ENCODE measurements at places on chromosomes 11 and 22. TPM values are rescaled to one million over a fixed set of nuclear protein-coding genes. Genes with fewer than 3 reads are reported as not detected.

GRCh38 chr22:42841444-42841843, 15.6 kb downstream of the ARFGAP3 start:
- no peak for DNase-seq
- H3K27ac ChIP-seq, result no peak overlapping the region
- peaks cover 99% of the 10 kb centered on the region for H3K36me3 ChIP-seq
- no peak overlapping the region for H3K4me3 ChIP-seq

DNA sequence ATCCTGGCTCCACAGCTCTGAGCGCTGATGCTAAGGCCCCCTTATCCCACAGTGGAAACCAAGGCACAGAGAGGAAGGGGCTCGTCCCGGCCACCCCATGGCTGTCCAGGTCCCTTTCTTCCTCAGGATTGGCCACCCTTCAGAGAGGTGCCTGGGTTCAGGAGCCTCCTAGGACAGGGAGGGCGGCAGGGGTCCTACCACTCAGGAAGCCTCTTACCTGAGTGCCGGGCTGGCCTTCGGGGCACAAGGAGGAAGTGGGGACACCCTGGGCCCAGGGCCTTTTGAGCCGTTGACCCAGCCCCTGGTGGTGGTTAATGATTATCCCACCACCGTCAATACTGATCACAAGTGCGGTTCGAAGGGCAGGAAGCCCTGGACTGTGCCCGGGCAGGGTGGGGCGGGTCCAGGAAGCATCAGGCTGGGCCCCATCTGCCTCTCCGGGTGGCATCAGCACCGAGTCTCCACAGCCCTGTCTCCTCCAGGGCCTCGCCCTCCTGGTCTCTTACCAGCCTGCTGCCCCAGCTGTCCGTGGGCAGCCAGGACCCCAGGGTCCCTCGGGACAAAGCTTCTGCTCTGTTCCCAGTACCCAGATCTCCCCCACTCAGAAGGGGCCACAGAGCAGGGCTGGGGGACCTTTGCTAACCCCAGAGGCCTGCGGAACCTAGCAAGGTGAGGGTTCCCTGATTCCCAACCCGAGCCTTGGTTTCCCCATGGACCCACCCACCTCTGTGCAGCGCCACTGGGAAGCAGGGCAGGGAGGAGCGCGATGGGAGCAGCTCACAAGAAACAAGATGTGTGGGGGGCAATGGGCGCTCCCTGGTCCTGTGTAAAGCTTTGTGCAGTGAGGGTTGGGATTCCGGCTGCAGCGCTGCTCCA, 15.0 kb upstream of the EHD1 start:
- H3K4me3 ChIP-seq, result no peak overlapping the region
- H3K36me3 ChIP-seq, result peaks cover 30% of the 10 kb centered on the region
- no peak for DNase-seq
- H3K27me3 ChIP-seq, result no peaks in the 10 kb centered on the region
- peak overlapping the region; percentile 72 for H3K27ac ChIP-seq

- peaks cover 99% of the 10 kb centered on the region for H3K36me3 ChIP-seq
- no peak for DNase-seq
- no peak overlapping the region for H3K4me3 ChIP-seq
- no peaks in the 10 kb centered on the region for H3K4me1 ChIP-seq
- H3K27me3 ChIP-seq, result no peaks in the 10 kb centered on the region
These were observed 11.4 kb upstream of the HPX start for GRCh38 chr11:6452219-6452618.

DNA sequence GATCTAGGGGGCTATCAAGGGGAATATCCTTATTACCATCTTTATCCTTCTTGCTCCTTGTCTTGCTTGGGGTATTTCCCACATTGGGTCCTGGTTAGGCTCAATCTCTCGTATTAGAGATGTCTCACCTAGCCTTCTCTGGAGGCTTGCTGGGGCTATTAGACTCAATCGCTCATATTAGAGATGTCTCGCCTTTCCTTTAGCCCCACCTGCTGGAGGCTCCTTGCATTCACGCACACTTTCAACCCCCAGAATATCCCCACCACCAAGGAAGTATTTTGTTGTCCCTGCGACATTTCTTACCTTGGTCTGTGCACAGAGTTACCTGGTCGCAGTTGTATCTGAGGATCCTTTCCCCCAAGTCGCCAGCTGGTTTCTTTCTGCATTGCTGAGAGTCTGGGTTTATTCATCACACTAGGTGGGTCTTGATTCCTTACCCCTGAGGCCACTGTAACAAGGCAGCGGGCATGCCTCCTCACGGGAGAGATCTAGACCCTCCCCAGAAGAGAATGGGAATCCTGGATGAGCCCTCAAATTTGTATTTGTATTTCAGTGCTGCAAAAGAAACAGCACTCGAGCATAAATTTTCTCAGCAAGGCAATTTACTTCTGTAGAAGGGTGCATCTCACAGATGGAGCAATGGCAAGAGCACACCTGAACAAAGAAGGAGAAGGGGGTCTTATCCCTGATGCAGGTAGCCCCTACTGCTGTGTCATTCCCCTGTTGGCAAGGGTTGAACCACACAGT, 15.9 kb upstream of the HYLS1 start:
- no peak for DNase-seq
- H3K27me3 ChIP-seq, result no peaks in the 10 kb centered on the region
- no peaks in the 10 kb centered on the region for H3K4me1 ChIP-seq
- H3K4me3 ChIP-seq, result no peak overlapping the region
- no peaks in the 10 kb centered on the region for H3K36me3 ChIP-seq

GRCh38 chr11:107655602-107656001, 56.3 kb downstream of the SLN start:
- no peak overlapping the region for H3K27ac ChIP-seq
- no peak overlapping the region for H3K4me3 ChIP-seq
- H3K36me3 ChIP-seq, result no peaks in the 10 kb centered on the region
- no peaks in the 10 kb centered on the region for H3K4me1 ChIP-seq
- DNase-seq, result no peak

GRCh38 chr11:118604566-118604965, 2.8 kb upstream of the PHLDB1 start:
- no peak for DNase-seq
- peaks cover 24% of the 10 kb centered on the region for H3K4me1 ChIP-seq
- peaks cover 42% of the 10 kb centered on the region for H3K36me3 ChIP-seq

GRCh38 chr11:66683877-66684276, 6.2 kb upstream of the RBM4B start:
- H3K4me1 ChIP-seq, result peaks cover under 1% of the 10 kb centered on the region
- no peaks in the 10 kb centered on the region for H3K27me3 ChIP-seq
- no peaks in the 10 kb centered on the region for H3K36me3 ChIP-seq
- H3K4me3 ChIP-seq, result no peak overlapping the region
- H3K27ac ChIP-seq, result no peak overlapping the region

- H3K4me1 ChIP-seq, result peaks cover 17% of the 10 kb centered on the region
- H3K36me3 ChIP-seq, result no peaks in the 10 kb centered on the region
- no peak overlapping the region for H3K27ac ChIP-seq
- no peaks in the 10 kb centered on the region for H3K27me3 ChIP-seq
- no peak for DNase-seq
- no peak overlapping the region for H3K4me3 ChIP-seq
These were observed 14.4 kb downstream of the ATXN10 start for GRCh38 chr22:45686004-45686403.

GRCh38 chr11:115458877-115459276, 45.3 kb downstream of the CADM1 start:
- H3K27me3 ChIP-seq, result no peaks in the 10 kb centered on the region
- no peak overlapping the region for H3K27ac ChIP-seq
- no peak overlapping the region for H3K4me3 ChIP-seq
- H3K4me1 ChIP-seq, result no peaks in the 10 kb centered on the region

DNA sequence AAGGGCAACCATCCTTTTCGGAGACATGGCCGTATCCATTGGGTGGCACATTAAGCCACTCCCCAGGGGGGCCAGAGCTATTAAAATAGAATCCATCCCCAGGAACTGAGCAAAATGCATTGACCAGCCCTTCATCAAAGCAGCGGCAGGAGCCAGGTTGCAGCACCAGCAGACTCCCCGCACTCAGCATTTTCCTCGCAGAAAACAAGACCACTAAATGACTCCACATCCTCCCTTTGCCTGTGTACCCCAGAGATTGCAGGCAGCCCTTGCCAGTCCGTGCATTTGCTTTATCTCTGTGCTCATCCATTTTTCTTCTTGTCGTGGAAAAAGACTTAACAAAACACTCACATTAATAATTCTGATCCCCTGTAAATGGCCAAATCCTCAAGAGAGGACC, 144.4 kb upstream of the LARGE1 start:
- H3K36me3 ChIP-seq, result no peaks in the 10 kb centered on the region
- no peak overlapping the region for H3K27ac ChIP-seq
- no peak overlapping the region for H3K4me3 ChIP-seq
- DNase-seq, result no peak

DNA sequence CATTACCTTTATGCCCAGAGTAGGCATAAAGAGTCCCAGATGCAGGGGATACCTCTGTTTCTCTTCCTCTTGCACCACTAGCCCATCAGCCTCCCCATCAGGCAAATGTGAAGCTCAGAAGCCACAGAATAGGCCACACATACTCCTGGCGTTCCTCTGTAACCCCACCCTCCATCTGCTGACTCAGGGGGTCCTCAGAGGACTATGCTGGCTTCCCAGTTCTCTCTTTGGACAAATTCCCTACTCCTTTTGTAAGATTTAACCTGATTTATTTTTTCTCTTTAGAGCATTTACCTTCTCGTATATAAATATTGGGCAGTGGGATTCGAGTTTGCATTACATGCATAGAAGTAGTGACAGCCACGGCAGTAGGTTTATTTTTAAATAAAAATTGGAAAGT, 262.3 kb upstream of the CADM1 start:
- no peaks in the 10 kb centered on the region for H3K4me1 ChIP-seq
- H3K4me3 ChIP-seq, result no peak overlapping the region
- no peak overlapping the region for H3K27ac ChIP-seq
- H3K27me3 ChIP-seq, result no peaks in the 10 kb centered on the region

DNA sequence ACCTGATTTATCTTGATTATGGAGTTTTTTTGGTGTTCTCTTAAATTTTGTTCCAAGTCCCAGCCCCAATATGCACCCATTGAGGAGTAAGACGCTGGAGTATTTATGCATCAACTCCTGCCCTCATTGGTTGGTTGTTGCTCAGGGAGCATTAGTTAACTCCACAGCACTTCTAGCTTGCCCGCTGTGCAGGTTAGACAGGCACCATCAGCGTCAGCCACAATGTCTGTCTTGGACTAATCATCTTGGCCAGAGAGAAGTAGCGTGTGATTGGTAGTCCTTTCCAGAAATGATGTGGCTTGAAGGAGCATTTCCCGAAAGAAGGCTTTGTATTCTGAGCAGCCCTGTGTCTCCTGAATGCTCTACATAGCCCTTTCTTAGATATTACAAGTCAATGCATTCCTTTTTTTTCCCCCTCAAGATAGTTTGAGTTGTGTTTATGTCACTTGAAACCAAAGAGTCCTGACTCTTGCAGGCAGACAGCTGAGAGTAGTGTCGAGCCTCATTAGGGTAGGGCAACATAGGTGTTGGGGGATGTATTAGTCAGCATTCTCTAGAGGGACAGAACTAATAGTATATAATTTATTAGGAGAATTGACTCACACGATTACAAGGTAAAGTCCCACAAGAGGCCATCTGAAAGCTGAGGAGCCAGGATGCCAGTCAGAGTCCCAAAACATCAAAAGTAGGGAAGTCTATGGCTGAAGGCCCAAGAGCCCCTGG, 94.6 kb upstream of the RCN1 start:
- H3K4me3 ChIP-seq, result no peak overlapping the region
- H3K27ac ChIP-seq, result no peak overlapping the region
- no peaks in the 10 kb centered on the region for H3K36me3 ChIP-seq
- no peak for DNase-seq
- H3K4me1 ChIP-seq, result peaks cover 4% of the 10 kb centered on the region

GRCh38 chr11:48062649-48063048, 82.3 kb downstream of the PTPRJ start:
- no peak overlapping the region for H3K27ac ChIP-seq
- peaks cover 28% of the 10 kb centered on the region for H3K4me1 ChIP-seq
- DNase-seq, result no peak
- H3K4me3 ChIP-seq, result no peak overlapping the region
- H3K27me3 ChIP-seq, result no peaks in the 10 kb centered on the region

DNA sequence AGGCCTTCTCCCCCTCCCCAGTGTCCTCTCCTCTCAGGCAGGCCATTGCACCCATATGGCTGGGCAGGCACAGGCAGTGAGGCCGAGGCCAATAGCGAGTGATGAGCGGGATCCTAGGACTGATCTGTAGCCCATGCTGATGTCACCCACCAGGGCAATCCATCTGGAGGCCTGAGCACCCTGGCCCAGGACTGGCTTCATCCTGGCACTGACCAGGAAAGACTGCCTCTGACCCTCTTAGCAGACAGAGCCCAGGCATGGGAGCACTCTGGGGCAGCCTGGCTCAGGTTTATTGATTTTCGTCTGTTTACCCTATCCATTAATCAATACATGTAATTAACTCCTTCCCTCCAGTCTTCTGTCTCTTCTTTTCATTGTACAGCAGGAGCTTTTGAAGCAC, 5.1 kb upstream of the TIRAP start:
- H3K27ac ChIP-seq, result no peak overlapping the region
- H3K4me1 ChIP-seq, result peaks cover 32% of the 10 kb centered on the region
- H3K36me3 ChIP-seq, result peaks cover 53% of the 10 kb centered on the region
- no peaks in the 10 kb centered on the region for H3K27me3 ChIP-seq

DNA sequence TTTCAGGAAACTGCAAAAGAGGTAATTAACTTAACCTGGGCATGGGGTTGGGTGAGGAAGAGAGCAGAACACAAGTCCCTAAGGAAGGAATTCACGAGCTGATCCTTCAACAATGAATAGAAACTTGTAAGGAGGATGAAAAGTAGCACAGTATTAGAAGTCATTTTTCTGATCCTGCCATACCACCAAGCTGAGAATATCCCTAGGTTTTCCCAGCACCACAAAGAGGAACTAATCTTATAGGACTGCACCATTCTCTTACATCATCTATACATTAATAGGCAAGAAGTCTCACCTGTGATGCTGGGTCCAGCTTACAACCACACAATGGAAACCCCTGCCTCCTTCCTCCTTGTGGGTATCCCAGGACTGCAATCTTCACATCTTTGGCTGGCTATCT, at the start of gene OR52I1:
OR52I1 (plus strand) TSS at position 301 of the 400 bp plus-strand sequence; CDS start at position 301, 0 bp downstream.
- H3K36me3 ChIP-seq, result peaks cover 13% of the 10 kb centered on the region
- no peak for DNase-seq
- H3K4me1 ChIP-seq, result no peaks in the 10 kb centered on the region

IFITM10 gene
- total RNA-seq, result 41.6 TPM

RAB39A gene
- total RNA-seq, result 10.5 TPM

CD3D gene
- 57.5 TPM for total RNA-seq
